ENCODE measurements at places on chromosomes 4 and X.

- no peak for DNase-seq
Measured at GRCh38 chr4:23476515-23477090, 413.2 kb downstream of the PPARGC1A start.

- DNase-seq: no peak
Measured at GRCh38 chr4:150181536-150181935, 103.3 kb downstream of the DCLK2 start.

DNA sequence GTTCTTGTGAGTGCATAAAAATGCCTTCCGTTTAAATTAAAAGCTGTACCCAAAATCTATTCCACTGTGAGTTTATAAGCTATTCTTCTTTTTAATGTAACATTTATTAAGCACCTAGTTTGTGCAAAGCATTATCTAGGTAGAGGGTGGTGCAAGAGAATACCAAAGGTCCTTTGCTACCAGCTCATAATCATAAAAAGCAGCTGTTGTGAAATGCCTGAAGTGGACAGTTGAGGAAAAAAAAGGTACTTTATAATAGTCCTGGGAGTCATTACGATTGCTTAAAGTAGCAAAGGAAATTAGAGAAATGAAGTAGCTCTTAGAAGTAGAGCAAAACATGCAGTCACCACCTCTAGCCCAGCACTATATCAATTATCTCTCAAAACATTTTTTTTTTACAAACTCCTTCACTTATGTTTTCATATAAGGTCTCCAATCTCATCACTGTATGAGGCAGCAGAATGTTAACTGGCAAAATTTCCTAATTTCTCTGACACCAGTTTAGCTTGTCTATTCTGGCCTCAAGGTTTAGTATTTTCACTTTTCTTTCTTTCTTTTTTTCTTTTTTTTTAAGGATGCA, 2.1 kb downstream of the MBNL3 start:
- no peak for DNase-seq

DNA sequence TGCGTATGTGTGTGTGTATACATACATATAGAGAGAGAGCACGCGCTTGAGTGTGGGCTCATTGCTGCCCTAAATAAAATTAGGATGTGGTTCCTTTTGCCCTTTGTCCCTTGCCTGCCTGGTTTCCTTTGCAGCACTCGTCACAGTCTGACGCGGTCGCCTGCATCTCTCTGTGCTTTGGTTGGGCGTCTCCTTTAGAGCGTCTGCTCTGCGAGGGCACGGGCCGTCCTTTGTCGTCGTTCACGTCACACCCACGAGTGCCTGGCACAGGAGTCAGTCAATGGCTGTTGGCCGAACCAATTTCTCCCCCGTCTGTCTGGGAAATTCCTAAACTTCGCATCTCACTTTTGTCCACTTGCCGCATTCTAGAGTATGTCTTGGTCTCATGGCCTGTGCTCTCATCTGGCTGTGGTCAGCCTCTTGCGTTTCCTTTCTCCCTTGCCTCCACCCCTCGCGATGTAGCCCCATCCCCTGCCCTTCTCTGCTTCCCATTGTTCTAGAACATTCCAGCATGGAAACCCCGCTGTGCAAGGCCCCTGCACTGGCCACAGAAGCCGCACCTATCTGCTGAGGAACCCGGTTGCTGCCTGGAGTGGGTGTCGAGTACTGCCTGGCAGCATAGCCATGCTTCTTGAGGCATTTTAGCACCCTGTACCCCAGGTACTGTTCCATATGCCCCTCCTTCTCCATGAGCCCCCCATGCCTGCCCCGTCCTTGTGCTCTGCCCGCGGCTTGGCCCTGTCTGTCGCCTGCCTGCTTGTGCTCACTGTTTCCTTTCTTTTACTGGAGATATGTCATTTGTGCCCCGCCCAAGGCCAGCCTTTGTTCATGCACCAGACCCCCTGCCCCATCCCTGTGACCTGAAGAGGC, 8.0 kb downstream of the MAEA start:
- peak; percentile 50 for DNase-seq

DNA sequence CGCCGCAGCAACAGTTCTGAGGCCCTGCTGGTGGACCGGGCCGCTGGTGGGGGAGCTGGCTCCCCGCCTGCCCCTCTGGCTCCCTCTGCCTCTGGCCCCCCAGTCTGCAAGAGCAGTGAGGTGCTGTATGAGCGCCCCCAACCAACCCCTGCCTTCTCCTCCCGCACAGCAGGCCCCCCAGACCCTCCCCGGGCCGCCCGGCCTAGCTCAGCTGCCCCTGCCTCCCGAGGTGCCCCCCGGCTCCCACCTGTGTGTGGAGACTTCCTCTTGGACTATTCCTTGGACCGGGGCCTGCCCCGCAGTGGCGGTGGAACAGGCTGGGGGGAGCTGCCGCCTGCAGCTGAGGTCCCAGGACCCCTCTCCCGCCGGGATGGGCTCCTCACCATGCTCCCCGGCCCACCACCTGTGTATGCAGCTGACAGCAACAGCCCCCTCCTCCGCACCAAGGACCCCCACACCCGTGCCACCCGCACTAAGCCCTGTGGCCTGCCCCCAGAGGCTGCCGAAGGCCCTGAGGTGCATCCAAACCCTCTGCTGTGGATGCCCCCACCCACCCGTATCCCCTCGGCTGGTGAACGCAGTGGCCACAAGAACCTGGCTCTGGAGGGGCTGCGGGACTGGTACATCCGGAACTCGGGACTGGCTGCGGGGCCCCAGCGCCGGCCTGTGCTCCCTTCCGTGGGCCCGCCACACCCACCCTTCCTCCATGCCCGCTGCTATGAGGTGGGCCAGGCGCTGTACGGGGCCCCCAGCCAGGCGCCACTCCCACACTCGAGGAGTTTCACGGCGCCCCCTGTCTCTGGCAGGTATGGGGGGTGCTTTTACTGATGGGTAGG, 6.3 kb downstream of the PRAF2 start:
- no peak for DNase-seq

DNA sequence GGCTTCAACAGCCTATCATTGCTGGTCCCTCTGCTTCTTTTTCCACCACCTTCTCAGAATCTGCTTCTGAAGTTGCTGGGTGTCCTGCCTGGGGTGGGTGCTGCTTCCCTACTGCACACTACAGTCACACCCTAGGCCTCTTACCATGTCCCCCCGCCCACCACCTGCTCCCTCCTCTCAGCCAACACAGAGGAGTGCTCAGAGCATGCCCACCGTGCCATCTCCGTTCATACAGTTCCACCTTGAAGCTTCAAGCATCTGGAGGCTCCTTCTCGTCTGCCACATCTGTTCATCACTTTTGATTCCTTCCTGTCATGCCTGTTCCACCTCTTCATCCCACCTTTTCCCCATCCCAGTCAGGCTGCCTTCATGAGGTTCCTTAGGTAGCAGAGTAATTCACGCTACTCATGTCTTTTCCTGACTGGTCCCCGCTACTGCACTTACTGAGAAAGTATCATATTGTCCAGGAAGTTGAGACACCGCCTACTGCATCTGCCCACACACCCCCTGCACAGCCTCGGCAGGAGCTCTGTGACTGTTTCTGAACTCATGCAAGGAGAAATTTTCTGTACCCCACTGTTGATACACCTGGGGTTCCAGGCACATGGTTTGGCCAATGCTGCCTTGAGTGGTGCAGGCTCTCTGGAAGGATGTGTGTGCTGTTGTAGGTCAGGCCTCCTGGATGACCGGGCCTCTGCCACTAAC, 39.5 kb downstream of the HADH start:
- no peak for DNase-seq

GRCh38 chr4:72971572-72971971, 97.9 kb downstream of the COX18 start:
- no peak for DNase-seq

GRCh38 chrX:1358793-1359476, 22.4 kb downstream of the IL3RA start:
- DNase-seq: no peak

DNA sequence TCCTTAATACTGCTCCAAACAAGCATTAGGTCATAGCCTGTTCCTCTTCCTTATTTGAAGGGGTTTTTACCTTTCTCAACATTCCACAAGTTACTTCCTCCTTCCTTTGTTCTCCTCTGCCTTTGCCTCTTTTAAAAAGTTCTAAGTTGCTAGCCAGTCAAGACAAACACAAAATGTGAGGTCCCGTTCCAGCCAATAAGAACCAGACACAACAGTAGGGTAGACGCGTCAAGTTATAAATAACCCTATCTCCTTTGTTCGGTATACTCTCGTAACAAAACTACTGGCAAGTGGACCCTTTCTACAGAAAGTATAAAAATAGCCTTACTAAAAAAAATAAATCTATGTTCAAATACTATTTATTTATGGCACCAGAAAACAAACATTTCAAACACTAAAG, 6.3 kb upstream of the ACE2 start:
- DNase-seq: no peak
